ENCODE measurements at places on chromosomes 1 and 21.

- no peak for DNase-seq
Observed at GRCh38 chr1:231949277-231950091, 322.9 kb downstream of the DISC1 start.

DNA sequence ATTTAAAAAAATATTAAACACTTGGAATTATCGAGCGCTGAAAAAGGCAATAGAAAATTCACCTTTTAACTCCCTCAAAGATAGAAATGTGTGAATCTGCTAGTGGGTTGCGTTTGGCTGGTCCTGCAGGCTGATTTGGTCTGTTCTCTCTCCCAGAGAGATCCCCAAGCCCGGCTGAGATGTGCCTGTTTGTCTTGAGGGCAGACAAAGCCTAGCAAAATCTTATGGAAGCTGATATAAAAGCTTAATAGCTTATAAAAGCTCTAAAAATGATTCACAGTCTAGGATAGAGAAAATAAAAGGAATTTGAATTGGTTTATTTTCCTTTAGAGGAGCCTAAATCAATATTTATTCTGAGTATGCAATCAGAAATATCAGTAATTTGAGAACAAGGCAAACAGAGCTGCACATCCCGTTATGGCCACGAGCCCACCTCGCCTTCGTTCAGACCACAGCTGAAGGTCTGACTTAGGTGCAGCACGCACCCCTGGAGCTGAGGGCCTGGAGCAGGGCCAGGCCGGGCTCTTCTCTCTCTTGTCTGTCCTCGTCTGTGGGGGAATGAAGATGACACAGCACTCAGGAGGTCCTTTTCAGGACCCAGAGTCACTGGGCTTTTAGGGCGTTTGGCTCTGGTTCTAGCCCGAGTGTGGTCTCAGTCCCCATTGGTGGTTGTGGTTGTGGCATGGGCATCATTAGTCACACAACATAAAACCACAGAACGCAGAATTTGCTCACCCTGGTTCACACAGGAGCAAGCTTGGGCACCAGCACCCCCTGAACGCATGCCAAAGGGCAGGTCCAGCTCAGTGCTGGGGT lies 18.6 kb downstream of the PDE9A start:
- DNase-seq, result no peak

GRCh38 chr1:47674189-47674588 lies 236.3 kb downstream of the FOXD2 start:
- DNase-seq, result no peak

DNA sequence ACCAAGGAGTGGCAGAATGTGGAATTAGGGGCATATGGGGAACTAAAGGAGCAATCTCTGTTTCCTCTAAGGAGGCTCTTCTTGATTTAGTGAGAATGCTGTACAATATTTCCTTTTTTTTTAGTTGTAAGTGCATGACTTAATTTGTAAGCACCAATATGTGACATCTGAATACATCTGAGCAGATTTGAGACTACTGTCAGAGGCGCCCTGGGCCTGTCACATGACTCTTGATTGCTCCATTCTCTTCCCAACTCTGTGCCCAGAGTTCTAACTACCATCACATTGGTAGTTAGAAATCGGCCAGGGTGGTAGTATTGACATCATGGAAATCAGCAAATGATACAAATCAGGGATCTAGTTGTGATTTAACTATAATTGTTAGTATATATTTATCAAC lies 110.1 kb upstream of the LMO4 start:
- DNase-seq, result no peak

GRCh38 chr1:78096976-78097375 lies 51.2 kb downstream of the GIPC2 start:
- DNase-seq, result no peak

DNA sequence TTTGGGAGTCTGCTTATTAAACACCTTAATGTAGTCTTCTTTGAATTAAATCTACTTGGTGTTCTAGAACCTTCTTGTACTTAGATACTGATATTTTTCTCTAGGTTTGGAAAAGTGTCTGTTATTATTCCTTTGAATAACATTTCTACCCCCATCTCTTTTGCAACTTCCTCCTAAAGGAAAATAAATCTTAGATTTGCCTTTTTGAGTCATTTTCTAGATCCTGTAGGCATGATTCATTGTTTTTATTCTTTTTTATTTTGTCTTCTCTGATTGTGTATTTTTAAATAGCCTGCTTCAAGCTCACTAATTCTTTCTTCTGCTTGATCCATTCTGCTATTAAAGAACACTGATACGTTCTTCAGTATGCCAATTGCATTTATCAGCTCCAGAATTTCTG lies 155.9 kb upstream of the NEGR1 start:
- no peak for DNase-seq

GRCh38 chr1:183622884-183623785 lies 12.4 kb downstream of the ARPC5 start:
- DNase-seq, result no peak

DNA sequence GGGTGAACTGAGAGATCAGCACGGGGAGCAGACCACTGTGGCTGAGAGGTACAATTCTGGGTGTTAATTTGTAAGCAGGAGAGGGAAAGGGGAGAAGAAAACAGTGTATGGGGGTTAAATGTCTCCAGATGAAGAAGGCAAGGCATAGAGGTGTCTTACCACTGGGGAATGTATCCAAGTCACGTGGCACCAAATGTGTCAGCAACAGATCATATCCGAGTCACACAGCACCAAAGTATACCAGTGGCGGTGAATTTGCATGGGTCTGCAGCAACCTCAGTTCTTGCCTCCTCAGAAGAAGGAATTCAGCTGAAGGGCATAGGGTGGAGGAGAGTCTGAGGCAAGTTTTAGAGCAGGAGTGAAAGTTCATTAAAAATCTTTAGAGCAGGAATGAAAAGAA lies 21.2 kb upstream of the SYCP1 start:
- DNase-seq, result no peak

DNA sequence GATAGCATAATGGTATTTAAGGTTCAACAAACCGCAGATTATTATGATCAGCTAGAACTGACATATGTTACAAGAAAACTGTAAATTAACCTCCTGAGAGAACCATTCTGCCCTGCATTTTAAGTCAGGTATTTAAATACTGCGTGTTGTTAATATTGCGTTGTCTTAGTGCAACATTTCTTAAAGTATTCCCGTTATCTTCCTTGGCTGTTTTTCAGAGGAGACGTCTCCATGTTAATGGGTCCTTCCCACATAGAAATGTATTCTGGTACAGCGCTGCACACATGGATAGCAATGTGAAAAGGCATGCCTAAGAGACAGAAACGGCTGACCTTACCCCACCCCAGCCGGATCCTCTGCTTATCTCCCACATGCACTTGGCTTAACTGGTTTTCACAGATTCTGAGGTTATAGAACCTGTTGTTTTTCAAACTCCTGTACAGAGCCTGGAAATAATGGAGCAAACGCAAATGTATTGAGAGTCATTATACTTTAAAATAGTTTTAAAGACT lies 22.8 kb upstream of the DEGS1 start:
- DNase-seq, result no peak

DNA sequence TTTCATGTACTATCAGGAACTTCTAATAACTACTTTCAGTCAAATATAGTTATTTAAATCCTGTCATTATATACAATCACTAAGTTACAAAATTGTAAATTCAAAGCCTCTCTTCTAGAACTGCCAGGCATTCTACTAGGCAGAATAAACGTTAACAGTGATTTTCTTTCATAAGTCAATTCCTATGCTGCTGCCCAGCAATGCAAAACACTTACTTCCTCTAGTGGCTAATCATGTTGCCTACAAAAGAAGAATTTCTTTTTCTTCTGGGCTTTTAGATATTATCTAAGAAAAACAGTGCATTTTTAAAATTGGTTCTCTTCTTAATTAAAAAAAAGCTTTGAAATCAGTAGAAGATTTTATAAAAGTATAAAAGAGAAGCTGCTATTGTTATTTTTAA lies 509.8 kb upstream of the ADAMTS5 start:
- DNase-seq, result no peak
